ENCODE measurements at places on chromosomes 6 and 20.

DNA sequence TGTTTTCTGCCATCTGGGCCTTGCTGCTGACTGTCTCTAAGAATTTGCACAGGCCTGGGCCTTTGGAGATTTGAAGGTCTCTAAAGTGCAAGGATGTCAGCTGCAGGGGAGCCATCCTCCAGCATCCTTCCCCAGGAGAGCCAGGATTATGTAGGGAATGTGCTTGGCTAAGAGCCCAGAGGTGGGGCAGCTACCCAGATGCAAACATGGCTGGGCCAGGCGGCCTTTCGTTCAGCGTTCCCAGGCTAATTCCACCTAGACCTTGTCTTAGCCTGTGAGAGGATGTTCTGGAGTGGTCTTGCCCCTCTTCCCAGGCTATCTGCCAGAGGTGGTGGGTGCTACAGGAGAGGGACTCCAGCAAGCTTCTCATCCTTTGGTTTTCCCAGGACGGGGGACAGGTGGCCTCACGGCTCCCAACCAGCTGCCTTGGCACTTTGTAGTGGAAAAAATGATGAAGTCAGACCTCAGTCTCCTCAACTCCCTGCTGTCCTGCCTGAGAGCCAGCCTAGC, 7.7 kb upstream of the PTGIS start:
- ATAC-seq: no peak

DNA sequence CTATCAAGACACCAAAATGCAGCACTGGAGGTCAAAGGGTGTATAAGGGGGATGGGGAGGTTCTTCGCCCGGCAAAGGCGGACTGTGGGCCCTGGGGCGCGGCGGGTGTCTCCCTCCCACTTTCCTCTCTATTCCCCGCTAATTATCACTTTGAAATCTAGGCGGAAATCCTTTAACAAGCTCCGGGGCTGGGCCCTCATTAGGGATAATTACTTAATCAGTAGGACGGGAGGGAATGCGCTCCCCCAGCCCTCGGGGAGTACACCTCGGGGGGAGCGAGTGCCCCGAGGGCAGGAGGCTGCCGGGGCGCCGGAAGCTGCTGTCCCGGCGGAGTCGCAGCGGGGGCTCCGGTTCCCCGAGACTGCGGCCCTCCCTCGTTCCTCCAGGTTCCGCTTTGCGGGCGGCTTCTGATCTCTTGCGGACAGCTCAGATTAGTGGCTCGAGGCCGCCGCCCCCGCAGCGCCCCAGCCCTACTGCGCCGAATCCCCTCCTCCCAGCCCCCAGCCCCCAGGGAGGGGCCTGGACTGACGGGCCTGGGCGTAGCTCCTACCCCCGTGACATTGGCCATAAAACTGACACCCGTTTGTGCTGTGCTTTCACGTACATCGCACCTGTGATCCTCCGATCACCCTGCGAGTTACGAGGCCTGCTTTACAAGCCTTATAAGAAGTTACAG, 14.7 kb downstream of the MUCL3 start:
- peak; percentile 98 for ATAC-seq

DNA sequence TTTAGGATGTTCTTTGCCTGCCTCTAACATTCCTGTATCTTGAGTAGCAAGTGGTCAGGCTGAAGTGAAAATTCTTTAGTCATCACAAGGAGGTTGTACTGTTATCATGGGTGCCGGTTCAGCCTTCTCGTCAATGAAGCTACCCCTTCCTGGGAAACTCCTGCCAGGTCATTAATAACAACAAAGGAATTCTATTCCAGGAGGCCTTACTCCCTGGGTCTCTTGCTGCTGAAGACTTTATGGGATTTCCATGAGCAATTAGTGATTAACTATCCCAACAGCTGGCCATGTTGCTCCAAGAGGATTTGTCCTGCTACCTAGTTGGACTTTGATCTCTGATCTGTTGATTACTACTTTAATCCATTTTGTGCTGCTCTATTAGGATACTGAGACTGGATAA, 62.7 kb upstream of the ELOVL5 start:
- ATAC-seq: no peak

DNA sequence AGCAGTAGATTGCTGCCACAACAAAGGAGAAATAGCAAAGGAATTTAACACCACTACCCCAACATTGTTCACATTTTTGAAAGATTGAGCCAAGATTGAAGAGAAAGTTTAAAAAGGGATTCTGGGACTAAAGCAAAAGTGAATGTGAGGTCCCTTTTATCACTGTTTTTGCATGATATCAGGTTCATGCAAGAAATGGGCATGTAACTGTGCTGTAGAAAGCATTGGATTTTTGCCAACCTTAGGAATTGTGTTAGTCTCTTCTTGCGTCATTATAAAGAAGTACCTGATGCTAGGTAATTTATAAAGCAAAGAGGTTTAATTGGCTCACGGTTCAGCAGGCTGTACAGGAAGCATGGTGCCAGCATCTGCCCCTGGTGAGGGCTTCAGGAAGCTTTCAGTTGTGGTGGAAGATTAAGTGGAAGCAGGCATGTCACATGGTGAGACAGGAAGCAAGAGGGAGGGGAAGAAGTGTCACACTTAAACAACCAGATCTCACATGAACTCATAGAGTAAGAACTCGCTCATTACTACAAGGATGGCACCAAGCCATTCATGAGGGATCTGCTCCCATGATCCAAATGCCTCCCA, 4.6 kb upstream of the GJB7 start:
- no peak for ATAC-seq

DNA sequence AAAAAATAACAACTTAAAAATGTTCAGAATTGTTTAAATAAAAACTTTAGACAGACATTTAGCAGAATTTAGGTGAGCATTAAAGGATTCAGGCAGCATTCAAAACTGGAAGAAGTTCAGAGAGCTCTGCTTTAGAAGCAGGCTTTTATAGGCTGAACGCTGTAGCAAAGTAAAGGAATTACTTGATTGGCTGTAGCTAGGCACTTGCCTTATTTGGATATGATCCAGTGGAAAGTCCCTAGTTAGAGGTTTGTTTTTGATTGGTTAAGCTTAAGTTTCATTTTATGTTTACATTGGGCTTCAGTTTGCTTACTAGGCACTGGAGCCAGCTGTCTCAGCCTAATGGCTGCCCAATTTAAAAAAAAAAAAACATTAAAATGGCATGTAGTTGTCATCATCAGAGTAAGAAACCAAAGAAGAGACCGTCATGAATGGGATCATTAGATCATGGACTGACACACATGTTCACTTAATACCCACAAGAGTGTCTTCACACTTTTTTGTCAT, 65.1 kb downstream of the CBFA2T2 start:
- peak; percentile 97 for ATAC-seq
